ENCODE measurements at places on chromosomes 1 and 21.

GRCh38 chr1:115073298-115074087 is 15.8 kb downstream of the TSPAN2 start:
- DNase-seq: no peak

GRCh38 chr1:151311589-151312331 is 15.5 kb downstream of the PI4KB start:
- DNase-seq: no peak

DNA sequence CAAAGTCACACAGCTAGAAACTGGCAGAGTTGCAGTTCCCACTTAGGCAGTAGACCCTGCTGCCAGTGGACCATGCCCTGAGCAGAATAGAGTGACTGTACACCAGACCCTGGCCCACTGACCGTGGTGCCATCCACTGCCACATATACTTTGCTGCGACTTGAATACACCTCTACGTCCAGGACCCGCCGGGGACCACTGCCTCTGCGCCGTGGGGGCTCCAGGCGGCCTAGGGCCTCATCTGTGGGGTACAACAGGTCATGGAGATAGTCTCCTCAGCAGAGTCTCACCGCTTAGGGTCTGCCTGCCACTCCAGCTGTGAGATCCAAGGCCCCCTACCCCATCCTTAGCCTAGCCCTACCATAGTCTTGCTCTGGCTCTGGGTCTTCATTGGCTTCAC is 1.6 kb downstream of the POMGNT1 start:
- no peak for DNase-seq

DNA sequence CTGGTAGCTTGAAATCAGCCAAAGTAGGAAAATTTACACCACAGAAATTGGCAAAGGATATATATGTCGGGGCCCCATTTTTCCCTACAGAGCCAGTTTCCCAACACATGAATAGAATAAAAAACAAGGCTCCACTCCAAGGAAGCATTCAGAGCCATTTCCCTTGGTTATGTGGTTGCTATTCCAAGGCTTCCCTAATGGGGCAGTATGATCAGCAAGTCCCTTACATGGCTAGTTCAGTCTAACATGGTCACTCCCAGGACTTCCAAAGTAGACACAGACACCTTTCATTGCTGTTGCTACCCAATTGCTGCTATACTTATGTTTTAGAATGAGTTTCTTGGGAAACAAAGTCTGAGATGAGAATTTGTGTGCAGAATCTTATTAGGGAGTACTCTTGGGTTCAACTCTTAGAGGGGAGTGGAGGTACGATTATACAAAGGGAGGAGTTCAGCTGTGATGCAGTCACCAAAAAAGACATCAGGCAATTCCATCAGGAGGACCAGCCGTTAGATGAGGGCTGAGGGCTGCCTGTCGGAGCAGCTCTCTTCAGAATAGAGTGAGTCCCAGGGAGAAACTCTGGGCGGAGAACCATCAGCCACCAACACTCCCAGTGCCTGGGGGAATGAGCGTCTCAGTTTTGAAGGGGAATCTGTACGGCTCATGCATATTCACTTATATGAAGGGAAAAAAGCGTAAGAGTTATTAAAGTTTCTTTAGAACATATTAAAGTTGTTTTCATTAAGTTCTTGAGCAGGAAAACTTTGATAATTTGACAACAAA is 92.9 kb downstream of the C21orf91 start:
- DNase-seq: peak; percentile 1

- DNase-seq: no peak
Observed at GRCh38 chr1:22413799-22414198, 37.9 kb upstream of the ZBTB40 start.

DNA sequence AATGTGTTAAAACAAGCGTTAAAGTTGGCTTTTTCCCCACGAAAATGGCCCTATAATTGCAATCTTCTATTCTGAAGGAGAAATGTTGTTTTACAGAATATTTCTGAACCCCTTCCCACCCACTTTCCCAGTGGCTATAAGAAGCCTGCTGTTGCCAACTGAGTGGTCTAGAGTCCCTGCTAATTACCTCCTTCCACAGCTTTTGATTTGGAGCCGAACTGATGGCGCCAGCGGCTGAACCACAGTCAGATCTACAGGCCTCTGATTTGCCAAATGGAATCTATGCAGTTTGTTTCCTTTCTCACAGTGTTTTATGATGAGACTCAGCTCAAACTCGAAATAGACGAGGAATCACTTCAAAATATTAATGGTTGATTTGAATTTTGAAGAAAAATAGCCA is 76.0 kb upstream of the C1orf105 start:
- DNase-seq: no peak

DNA sequence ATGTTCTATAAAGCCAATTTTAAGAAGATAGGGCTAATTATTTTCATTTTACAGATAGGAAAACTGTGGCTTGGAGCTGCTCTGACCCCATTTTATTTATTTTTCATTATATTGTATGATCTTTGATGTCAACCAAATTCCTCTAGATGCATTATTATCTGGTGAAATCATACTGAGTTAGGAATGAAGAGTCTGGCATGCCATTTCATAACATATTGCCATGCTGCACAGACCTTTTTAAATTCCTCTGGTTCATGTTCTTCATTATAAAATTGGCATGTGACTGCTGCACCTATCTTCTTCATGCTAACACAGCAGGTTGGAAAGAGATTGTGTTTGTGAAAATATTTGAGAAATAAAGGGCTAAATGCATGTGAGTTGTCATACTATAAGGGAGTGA is 12.7 kb downstream of the PRRX1 start:
- no peak for DNase-seq

Data from NCI-H1436 (cell line).